ENCODE measurements at places on chromosomes 13 and 19.
A peak's percentile ranks its signal among the peaks of the same experiment; 100 is the strongest.

DNA sequence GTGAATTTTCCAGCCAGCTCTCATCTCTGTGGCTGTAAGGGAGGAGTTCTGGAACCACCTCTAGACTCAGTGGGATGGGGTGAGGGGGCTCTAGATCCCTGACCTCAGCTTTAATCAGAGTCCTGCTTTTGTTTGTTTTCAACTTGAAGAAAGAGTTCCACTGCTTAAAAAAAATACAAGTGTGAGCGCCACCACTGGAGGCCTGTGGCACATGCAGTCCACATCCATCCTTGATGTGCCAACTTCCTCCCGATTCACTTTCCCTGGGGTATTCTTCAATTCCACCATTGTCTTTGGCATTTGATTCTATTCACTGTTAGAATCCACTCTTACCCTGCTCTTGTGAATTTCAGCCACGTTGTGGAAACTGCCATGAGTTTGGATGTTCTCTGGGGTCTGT lies 62.4 kb upstream of the GJB6 start:
- no peak for DNase-seq

DNA sequence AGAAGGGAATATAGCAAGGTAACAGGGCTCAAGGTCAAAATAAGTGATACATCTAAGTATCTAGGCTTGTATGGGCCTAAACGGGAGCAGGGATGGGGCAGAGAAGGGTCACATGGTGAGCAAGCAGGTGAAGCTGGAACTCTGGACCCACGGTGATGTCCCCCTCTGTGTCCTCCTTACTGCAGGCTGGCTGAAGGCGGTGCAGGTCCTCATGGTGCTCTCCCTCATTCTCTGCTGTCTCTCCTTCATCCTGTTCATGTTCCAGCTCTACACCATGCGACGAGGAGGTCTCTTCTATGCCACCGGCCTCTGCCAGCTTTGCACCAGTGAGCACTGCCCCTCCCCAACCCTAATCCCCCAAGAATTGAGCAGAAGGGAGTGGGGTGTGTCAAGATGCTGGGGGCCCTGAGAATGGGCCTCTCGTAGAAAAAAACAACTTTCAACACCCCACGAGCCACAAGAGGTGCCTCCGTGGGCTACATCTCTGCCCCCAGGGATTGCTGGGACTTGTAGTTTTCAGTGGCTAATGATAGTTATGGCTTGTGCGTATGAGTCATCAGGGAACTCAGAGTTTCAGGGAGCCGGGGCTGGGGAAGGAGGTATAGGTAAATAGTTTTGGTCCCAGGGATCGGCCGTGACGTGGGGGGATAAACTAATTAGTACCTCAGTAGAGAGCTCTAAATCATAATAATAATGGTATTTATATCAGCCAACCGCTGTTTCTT lies 4.0 kb downstream of the EMP3 start:
- no peak for DNase-seq

DNA sequence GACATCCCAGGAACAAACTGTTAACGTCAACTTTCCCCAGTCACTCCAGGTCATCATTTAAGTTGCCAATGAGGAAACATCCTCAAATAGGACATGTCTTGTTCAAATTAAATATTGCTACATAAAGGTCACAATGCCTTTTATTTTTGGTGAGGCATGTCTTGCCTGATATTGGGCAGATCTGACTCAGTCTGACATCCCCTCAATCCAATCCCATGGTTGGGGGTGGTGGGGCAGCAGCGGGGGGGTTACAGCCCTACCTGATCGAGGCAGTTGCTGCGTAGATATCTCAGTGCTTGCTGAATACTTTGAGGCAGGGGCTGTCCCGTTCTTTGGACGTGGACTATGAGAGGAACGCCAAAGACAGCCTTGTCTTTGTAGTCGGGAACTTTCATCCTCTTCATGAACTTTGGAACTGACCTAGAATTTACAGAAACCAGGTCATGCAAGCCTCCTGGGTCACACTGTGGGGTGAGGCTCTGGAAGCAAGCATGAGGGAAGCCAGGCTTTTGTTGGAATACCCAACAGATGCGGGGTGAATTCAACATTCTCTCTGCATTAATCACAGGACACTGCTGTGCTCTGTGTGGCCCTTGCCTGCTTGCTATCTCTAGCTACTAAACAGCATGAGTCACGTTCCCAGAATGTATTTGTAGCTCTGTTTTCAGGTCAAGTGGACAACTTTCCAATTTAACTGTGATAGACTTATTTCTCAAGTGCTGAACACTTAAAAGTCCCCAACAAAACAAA lies 109.8 kb downstream of the KL start:
- DNase-seq: peak; percentile 74

DNA sequence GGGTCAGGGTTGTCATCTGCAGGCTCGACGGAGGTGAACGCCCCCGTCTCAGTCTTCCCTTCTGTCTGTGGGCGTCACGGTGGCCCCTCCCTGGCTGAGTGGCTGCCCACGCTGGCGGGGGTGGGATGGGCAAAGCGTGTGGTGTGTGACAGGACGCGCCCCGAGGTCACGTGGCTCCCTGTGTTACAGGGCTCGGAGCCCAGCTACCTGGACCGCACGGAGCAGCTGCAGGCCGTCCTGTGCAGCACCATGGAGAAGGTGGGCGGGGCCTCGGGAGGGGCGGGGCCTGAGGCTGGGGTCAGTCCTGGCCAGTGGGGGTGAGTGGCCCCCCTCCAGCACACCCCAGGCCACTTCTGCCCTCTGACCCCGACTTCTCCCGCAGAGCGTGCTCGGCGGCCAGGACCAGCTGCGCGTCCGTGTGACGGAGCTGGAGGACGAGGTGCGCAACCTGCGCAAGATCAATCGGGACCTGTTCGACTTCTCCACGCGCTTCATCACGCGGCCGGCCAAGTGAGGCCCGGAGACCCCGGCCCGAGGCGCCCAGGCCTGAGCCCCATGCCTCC lies 6.3 kb upstream of the GRIN3B start:
- no peak for DNase-seq

DNA sequence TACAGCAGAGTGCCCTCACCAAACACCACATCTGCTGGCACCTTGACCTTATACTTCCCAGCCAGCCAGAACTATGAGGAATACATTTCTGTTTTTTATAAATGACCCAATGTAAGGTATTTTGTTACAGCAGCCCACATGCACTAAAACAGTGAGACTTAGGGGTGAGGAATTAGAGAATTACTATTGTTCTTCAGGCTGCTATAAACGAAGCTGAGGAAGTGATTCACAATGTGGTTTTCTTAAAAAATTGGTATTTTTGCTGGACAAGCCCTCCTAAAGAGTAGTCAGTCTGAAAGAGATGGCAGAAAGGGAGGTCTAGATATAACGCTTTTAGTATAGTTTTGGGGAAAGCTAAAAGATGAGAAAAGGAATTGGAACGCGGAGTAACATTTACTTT lies 101.0 kb downstream of the SLITRK6 start:
- no peak for DNase-seq

GRCh38 chr13:93226065-93226622 lies 463 bp upstream of the GPC6 start:
- no peak for DNase-seq

DNA sequence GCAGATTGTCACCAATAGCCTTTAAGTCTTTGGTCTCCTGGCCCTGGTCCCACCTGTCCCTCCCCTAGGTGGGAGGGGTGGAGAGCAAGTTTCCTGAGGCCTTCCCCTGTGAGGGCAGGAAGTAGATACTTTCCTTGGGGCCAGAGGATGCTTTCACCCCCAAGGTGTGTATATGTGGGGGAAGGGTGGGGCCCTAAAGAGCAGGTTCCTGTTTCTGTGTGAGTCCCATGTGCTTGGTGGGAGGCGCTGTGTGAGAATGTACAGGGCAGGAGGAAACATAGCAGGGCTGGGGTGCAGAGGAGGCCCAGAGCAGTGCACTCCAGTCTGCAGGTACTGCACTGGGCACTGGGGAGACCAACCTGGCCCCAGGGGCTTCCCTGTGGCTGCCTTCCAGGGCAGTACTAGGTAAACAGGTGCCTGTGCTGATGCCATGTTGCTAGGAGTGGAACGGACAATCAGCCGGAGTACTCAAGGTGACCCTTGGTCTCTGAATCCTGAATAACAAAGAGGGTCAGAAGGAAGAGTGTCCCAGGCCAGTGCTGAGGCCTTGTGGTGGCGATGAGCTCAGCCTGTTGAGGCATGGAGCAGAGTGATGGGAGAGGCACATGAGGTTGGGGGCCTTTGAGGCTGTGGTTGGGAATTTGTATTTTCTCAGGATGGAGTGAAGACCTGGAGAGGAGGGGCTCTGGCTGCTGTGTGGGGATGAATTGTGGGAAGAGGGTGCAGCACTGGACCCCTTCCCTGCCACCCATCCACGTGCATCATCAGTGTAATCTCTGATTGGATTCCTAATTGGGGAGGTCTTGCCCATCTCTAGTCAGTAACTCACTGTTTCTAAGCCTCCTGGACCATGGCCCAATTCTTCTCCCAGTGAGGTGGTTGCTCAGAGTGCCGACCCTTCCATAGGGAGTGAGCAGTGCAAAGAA lies 5.1 kb downstream of the EGLN2 start:
- DNase-seq: no peak

DNA sequence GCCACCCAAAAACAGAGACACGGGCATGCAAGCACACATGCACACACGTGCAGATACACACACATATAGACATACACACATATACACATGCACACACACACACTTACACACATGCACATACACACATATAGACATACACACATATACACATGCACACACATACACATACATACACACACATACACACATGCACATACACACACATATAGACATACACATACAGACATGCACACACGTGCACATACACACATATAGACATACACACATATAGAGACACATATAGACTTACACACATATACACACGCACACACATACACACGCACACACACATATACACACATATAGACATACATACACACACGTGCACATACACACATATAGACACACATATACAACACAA lies 92.1 kb downstream of the GADD45B start:
- DNase-seq: no peak

DNA sequence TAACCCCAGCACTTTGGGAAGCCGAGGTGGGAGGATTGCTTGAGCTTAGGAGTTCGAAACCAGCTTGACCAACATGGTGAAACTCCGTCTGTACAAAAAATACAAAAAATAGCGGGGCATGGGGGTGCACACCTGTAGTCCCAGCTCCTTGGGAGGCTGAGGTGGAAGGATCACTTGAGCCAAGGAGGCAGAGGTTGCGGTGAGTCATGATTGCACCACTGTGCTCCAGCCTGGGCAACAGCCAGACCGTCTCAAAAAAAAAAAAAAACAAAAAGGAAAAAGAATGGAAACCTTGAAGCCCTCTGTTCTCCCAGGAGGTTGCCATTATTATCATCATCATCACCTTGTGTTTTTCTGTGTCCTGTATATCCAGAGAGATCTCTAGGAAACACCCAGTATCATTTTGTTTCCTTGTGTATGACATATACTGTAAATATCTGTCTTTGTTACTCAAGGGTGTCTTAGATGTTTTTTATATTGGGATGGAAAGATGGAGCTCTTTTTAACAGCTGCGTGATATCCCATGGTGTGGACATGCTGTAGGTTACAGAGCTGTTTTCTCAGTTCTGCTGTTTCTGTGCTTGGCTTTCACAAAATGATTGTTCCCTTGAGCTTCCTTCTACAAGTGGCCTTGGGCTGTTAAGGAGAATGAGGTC lies 11.8 kb downstream of the CHAF1A start:
- DNase-seq: no peak

DNA sequence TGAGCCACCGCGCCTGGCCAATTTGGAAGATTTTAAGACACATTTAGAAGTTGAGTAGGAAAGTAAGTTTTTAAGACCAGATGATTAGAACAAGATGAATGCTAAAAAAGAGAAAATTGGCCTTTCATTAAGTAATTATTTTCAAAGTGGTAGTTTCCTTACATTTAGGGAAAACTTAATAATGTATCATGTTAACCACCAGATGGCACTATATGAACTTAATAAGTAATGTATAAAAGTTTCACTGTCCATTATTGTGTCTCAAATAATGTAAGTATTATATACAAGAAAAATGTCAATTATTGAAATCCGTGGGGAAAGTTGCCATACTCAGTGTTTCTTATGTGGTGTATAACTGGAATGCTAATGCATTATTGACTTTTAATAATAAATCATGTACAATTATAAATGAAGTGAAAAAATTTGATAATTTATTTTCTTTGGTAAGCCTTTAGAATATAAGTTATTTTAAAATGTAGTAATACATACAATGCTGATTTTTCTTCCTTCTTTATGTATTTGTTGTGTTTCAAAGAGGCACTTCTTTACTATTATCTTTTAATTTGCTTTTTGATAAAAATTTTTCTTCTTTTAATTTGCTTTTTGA lies 29.2 kb downstream of the COG6 start:
- no peak for DNase-seq

DNA sequence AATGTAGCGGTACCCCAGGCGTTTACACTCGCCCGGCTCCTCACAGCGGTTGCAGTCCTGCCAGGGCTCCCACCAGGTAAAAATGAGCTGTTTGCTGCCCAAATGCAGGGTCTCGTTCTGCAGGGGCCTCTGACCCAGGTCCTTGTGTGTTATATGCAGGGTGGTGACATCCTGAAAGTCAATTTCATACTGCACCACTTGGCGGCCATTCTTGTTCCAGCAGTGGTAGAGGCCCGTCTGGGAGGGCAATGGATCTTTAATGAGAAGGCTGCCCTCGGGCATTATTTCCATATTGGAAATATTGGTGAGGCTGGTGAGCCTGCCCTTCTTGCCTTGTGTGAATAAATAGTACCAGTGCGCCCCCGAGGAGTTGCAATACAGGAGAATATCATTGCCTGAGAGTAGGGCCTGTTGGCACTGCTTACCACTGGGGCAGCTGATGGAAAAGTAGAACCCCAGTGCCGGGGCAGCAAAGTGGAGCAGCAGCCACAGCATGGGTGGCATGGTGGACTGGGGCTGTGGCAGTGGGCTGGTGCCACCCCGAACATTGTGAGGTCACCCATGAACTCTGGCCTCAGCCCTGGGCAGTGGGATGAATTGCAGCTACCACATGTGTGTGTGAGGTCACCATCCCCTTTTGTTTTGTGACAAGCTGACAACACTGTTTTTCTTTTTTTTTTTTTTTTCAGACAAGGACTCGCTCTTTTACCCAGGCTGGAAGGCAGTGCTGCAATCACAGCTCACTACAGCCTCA lies at the start of gene FAM187B:
FAM187B (minus strand) TSS at position 563 of the 754 bp plus-strand sequence; CDS start at position 504, 59 bp downstream.
- DNase-seq: no peak

- DNase-seq: no peak
These were observed 25.9 kb downstream of the RCN3 start for GRCh38 chr19:49553451-49554271.

- DNase-seq: peak; percentile 58
These were observed 82.9 kb upstream of the C1QTNF9B start for GRCh38 chr13:23980160-23980551.

DNA sequence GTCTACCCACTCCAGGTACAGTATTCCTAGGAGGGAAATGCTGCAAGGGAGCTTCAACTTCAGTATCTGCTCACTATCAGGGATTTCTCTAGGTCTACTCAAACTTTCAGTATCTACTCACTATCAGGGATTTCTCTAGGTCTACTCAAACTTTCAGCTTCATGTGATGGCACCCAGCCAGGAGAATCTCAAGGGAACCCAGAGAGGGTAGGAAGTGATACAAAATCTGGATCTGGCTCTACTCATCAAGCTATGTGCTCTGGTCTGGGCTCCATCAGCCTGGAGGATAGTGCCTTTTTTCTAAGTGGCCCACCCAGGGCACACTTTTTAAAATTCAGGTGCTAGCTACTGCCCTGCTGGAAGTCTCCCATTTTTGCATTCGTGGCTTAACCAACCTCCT lies 52.3 kb upstream of the FNDC3A start:
- no peak for DNase-seq

GRCh38 chr19:14809272-14810057 lies 25.5 kb downstream of the OR7A5 start:
- DNase-seq: no peak

GRCh38 chr13:97256343-97256783 lies 34.2 kb downstream of the MBNL2 start:
- peak; percentile 18 for DNase-seq

GRCh38 chr13:29465741-29466293 lies 129.7 kb downstream of the SLC7A1 start:
- DNase-seq: no peak
